ENCODE measurements at places on chromosomes 6 and 20.

DNA sequence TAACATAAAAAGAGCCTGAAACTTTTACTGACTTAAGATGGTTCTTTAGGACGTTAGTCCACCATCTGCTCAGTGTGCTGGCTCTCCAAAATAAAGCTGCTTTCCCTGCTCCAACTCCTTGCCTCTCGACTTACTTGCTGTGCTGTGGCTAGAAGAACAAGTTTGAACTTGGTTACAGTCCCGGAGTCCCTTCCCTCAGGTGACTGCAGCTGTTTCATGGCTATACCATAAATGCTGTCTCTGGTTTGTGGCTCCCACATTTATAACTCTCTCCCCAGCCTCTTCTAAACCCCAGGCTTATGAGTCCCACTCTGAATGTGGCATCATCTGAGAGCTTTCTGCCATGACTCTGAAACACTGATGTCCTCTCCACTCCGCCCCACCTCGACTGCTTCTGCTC, 306.4 kb upstream of the PRND start:
- no peak for DNase-seq

DNA sequence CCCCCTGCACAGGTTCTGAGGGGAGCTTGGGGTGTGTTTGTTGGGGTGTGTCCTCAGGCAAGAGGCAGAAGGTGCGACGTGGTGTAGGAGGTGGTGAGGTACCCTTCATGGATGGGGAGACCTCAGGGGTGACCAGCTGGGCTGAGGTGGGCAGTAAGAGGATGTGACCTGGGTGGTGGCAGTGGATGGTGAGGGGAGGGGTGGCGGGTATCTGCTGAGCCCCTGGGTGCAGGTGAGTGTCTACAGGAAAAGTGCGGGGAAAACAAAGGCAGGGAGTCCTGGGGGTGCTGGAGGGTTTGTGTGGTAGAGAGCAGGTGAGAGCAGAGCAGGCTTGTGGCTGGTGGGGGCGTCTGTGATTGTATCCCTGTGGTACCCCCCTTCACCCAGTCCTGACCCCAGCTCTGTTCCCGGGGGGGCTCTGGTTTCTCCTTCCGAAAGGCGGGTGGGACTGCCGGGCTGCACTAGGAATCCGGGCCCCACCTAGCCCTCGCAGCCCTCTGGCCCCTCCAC, 631 bp downstream of the RAET1L start:
- no peak for DNase-seq

DNA sequence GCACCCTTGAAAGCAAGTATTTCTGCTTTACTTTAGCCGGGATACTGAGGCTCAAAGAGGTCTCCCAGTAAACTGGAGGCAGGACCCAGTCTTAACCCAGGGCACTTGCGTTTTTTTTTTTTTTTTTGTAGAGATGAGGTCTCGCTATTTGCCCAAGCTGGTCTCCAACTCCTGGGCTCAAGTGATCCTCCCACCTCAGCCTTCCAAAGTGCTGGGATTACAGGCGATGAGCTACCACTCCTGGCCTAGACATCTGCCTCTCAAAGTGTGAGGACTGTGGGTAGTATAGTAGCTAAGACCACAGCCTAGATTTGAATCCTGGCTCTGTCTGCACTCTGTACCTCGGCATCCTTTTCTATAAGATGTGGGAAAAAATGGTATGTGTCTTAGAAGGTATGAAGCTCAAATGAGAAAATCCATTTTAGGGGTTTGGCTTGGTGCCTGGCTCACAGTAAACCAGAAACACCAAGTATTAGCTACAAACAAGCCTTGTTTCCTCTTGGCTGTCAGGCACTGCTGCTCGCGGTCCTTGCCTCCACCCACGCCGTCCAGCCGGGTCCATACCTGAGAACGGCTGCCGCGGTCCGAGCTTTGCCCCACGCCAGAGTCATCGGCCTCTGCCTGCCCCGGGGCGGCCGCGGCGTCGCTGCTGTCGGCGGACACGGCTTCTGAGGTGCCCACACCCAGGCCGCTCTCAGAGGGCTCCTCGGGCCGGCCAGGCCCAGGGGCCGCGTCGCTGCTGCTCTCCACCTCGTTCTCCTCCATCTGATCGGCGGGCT, 1.2 kb downstream of the ZNF335 start:
- no peak for DNase-seq

DNA sequence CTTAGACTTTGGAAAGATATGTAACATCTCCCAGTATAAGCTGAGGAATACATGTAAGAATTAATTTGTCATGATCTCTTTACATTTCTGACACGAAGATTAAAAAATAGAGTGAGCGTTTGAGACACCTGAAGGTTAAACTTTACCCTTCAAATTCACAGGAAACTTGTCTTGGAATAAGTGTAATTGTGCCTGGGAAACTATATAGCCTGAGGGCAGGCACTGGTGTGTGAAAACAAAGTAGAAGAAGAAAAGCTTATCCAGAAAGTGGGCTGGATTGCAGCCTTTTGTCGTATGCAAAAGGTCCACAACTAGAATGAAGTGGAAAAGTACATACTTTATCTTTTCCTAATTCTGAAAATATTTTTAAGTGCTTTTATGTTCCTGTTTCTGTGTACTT, 275.7 kb upstream of the TCF21 start:
- DNase-seq, result no peak

DNA sequence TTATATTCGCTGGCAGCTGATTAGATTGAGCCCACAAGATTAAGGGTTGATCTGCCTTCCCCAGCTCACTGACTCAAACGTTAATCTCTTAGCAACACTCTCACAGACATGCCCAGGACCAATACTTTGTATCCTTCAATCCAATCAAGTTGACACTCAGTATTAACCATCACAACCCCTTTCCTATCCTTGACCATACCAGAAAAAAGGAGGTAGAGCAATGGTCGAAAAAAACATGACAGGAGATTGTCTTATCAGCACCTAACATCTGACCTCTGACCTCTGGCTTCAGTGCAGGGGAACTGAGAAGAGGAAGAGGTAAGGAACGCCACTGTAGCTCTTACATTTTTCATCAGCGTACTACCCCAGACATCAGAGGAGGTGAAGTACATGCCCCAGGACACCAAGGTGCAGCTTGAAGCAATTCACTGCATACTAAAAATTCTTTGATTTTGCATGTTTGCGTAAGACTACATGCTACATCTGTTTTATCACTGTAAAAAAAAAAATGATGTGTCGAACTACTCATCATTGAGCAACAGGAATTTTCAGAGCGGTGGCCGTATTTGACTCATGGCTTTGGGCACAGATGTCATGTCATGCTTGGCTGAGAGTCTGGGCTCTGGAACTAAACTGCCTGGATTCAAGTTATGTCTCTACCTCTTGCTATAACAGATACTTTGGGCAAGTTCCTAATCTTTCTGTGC, 188.0 kb upstream of the TAB2 start:
- no peak for DNase-seq

- DNase-seq, result no peak
These were observed 282.7 kb downstream of the ADGB start for GRCh38 chr6:146881228-146882181.

- DNase-seq, result no peak
These were observed 70.6 kb downstream of the AFG1L start for GRCh38 chr6:108365478-108365877.

GRCh38 chr6:14706378-14706929, 539.4 kb upstream of the JARID2 start:
- DNase-seq, result no peak

- DNase-seq, result no peak
These were observed 8.7 kb upstream of the CCR6 start for GRCh38 chr6:167113935-167114910.

DNA sequence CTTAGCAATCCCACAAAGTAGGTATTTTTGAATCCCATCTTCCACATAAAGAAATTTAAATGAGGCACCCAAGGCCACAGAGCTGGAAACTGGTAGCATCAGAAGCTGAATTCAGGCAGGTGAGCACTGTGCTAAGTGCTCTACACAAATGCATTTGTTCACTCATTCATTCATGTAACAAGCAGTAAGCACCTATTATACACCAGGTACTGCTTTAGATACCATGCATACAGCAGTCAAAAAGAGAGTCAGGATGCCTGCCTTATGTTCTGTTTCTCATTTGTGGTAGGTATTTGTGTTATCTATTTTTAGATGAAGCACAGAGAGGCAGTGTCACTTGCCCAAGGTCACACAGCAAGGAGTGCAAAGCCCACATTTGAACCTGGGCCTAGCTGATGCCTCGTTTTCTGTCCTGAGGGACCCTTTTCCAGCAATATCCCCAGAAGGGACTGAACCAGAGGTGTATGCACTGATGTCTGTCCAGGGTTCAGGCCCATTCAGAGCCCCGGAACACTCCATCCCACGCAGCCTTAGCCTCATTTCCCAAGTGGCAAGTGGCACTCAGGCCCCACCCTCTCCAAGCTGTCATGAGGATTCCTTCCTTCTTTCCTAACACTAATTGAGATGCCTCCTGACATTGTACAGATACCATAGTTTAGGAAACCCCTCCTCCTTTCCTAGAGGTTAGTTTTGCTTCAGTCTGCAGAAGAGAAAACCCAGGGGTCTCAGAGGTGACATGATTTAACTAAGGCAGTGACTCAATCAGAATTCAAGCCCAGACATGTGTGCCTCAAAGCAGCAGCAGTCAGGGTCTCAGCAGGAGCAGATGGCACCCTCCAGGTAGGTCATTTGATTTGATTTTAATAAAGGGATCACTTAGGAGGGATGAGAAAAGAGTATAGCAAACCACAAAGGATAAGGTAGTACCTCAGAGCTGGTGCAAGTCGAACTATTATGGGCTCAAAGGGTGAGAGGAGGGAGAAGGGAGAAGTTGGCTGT, 61.2 kb upstream of the SIRPA start:
- no peak for DNase-seq

GRCh38 chr6:144336900-144337299, 51.8 kb downstream of the UTRN start:
- DNase-seq, result no peak

GRCh38 chr6:43950051-43950605, 177.1 kb downstream of the MRPL14 start:
- DNase-seq, result no peak

GRCh38 chr20:33881989-33882388, 70.8 kb downstream of the CHMP4B start:
- DNase-seq, result no peak

- DNase-seq, result no peak
These were observed 86.7 kb downstream of the FOXC1 start for GRCh38 chr6:1696463-1696850.

GRCh38 chr6:26322645-26323482, 42.1 kb upstream of the BTN3A2 start:
- no peak for DNase-seq

- no peak for DNase-seq
These were observed 223.6 kb downstream of the SOD2 start for GRCh38 chr6:159469443-159469842.

DNA sequence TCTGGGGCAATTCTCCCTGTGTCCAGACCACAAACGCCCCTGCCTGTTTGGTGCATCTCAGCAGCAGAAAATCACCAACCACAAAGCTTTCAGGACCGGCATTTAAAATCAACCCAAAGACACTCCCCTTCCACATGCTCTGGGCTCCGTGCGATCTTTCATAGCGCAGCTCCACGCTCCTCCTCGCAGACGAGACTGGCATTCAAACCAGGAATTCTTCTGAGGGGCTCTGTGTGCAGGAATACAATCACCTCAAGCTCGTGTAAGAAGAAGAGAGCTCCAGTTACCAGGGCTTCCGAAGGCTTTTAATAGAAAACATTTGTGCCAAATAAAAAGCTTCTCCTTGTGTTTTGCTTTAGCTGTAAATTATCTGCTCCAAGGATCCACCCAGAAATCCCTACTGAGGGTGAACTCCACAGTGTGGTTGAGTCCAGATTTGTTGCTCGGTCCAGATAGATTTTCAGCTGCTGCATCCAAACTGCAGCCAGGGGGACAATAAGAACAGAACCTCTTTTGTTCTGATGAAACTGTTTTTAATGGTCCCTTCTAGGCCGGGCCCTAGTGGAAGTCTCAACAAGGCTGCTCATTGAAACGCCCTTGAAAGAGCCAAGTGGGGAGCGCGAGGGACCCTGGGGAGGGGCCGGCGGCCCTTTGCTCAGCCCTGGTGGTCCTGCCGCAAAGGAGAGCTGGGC, 16.4 kb upstream of the BMP7 start:
- DNase-seq, result no peak

DNA sequence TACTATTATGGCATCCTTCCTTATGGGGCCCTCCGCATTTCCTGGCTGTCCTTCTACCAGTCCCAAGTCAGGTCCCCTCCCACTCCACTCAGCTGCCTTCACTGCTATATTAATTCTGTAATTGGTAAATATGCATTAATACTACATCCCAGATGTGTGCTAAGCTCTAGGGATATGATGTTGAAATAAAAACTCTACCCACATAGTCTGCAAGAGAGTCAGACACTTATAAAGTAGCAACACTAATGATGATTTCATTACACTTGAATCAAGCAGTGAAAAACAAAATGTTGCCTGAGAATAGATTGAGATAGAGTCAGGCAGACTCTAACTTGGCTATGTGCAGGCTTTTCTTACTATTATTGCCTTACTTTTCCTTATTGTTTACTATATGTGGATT, 62.4 kb downstream of the AIG1 start:
- no peak for DNase-seq

GRCh38 chr20:52312132-52312729, 120.7 kb upstream of the ZFP64 start:
- peak; percentile 61 for DNase-seq

DNA sequence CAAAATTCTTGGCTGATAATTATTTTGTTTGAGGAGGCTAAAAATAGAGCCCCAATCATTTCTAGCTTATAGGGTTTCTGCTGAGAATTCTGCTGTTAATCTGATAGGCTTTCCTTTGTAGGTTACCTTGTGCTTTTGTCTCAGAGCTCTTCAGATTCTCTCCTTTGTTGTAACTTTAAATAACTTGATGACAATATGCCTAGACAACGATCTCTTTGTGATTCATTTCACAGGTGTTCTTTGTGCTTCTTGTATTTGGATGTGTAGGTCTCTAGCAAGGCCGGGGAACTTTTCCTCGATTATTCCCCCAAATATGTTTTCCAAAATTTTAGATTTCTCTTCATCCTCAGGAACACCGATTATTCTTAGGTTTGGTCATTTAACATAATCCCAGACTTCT, 376.5 kb upstream of the MAN1A1 start:
- DNase-seq, result no peak

GRCh38 chr20:19049514-19049913, 162.9 kb upstream of the SLC24A3 start:
- no peak for DNase-seq

GRCh38 chr20:64153410-64153809, 10.8 kb upstream of the MYT1 start:
- DNase-seq, result no peak

- no peak for DNase-seq
These were observed 31.7 kb upstream of the ME1 start for GRCh38 chr6:83462524-83462923.

Data from neuronal stem cell (in vitro differentiated cells).